Stimulated activated CD4-positive, alpha-beta T cell treated with anti-CD3 and anti-CD28 coated beads, Interleukin-15, amount 100 ng/mL, for 24 hours (primary cell): ENCODE measurements at places on chromosomes 3 and 15.

- DNase-seq, result no peak
Observed at GRCh38 chr3:131739211-131739610, 236.4 kb upstream of the MRPL3 start.

DNA sequence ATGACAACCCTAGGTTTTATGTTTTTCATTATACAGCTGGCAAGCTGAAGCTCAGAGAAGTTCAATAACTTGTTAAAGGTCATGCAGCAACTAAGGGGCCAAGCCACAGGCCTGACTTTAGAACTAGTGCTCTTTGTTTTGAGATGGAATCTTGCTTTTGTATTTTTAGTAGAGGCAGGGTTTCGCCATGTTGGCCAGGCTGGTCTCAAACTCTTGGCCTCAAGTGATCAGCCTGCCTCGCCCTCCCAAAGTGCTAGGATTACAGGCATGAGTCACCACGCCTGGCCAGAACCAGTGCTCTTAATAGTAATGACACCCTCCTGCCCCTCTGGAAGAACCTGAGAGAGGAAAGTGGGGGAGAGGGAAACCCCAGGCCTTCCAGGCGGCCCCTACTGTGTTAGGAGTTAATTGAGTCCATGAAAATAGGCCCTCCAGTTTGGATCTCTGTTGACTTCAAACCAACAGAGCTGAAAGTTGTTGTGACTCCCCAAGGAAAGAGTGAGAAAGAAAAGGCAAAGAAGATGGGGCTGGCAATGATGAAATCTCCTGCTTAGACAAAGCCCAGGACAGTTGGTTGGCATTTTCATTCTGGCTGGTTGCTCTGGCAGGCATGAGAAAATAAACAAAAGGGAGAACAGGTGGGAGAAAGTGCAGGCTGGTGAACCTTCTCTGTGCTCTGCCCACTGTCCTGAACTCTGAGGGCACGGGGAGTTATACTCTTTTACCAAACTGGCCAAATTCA lies 3.6 kb upstream of the PRRT3 start:
- DNase-seq, result no peak

GRCh38 chr15:49982584-49982983 lies 136.4 kb downstream of the ATP8B4 start:
- no peak for DNase-seq

GRCh38 chr3:197730200-197730599 lies 6.5 kb downstream of the RUBCN start:
- DNase-seq, result no peak

- DNase-seq, result no peak
Observed at GRCh38 chr3:24493746-24494617, 668 bp downstream of the THRB start.

GRCh38 chr3:4976109-4976508 lies 3.1 kb upstream of the BHLHE40 start:
- peak; percentile 75 for DNase-seq
